Endodermal cell (in vitro differentiated cells): ENCODE measurements at places on chromosomes 12 and 14. TPM values are rescaled to one million over a fixed set of nuclear protein-coding genes. Genes with fewer than 3 reads are reported as not detected.
A peak's percentile ranks its signal among the peaks of the same experiment; 100 is the strongest.

The SERPINA9 gene
- not detected in 3 replicates for total RNA-seq

- H3K36me3 ChIP-seq, result no peaks in the 10 kb centered on the region
- no peaks in the 10 kb centered on the region for H3K4me1 ChIP-seq
- H3K4me3 ChIP-seq, result no peak overlapping the region
- H3K27me3 ChIP-seq, result peaks cover 35% of the 10 kb centered on the region
Measured at GRCh38 chr14:34338056-34338455, 124.0 kb downstream of the SPTSSA start.

DNA sequence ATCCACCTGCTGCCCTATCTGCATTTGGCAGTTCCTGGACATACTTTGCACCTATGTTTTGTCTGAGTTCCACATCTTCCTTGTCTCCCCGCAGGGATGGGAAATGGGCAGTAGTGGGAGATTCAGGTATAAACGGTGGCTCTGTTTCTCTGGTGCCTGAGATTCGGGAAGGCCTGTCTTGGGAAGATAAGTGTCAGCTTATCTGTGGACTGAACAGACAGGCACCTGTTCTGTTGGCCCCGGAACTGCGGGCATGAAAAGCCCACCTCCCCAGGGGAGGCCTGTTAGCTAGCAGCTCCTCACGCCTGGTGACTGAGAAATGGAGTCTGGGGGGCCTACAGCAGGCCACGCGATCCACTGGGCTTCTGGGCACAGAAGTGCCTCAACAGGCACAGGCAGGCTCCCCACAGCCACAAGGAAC is 5.8 kb downstream of the PHB2 start:
- DNase-seq, result no peak
- peak overlapping the region; percentile 29 for H3K27ac ChIP-seq
- no peaks in the 10 kb centered on the region for H3K27me3 ChIP-seq
- peaks cover 52% of the 10 kb centered on the region for H3K36me3 ChIP-seq

GRCh38 chr12:123270214-123271000 is 1.2 kb downstream of the CDK2AP1 start:
- H3K27me3 ChIP-seq, result no peaks in the 10 kb centered on the region
- peak overlapping the region; percentile 99 for H3K27ac ChIP-seq
- peaks cover 4% of the 10 kb centered on the region for H3K4me1 ChIP-seq
- peak; percentile 87 for DNase-seq

- H3K36me3 ChIP-seq, result no peaks in the 10 kb centered on the region
- H3K27ac ChIP-seq, result no peak overlapping the region
- H3K4me1 ChIP-seq, result no peaks in the 10 kb centered on the region
- no peak overlapping the region for H3K4me3 ChIP-seq
- H3K27me3 ChIP-seq, result no peaks in the 10 kb centered on the region
- DNase-seq, result no peak
Measured at GRCh38 chr14:98834119-98834518, 437.9 kb downstream of the BCL11B start.

DNA sequence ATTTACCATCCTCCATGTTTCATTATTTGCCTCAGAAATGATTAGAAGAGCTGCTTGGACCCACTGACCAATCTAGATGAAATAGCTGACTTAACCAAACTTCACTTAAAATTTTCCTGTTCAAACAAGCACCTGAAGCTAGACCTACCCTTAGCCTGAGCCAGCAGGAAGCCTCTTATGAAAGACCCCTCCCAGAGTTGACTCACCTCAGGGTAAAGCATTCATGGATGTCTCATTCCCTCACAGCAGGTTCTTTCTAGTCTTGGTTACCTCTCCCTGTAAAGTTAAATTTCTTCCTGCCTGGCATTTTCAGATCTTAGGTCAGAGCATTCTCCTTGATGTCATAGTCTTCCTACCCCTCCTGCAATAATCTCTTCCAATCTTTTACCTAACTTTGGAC is 1209.8 kb downstream of the FLRT2 start:
- no peak for DNase-seq
- no peak overlapping the region for H3K4me3 ChIP-seq
- no peaks in the 10 kb centered on the region for H3K36me3 ChIP-seq
- peaks cover 9% of the 10 kb centered on the region for H3K4me1 ChIP-seq
- no peak overlapping the region for H3K27ac ChIP-seq
- no peaks in the 10 kb centered on the region for H3K27me3 ChIP-seq

The VRTN gene
- 96.3 and 108 TPM in 2 replicates for total RNA-seq

DNA sequence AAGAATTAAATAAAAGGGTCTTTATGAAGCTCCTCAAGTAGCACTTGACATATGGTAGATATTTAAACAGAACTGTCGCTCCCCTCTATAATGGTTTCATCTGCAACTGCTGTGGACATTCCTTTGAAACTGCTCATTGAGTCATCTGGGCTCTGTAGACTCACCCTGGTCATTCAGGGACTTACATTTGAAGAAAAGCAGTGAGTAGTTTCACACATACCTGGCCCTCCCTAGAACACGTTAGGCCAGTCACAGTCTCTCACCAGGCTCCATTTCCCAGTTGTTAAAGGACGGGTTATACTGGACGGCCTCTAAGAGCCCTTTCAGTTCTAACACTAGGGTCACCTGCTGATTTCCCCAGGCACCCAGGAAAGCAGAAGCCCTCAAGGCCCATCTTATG is 217.0 kb downstream of the BCL11B start:
- no peaks in the 10 kb centered on the region for H3K36me3 ChIP-seq
- H3K27me3 ChIP-seq, result no peaks in the 10 kb centered on the region
- peak; percentile 60 for DNase-seq
- no peak overlapping the region for H3K4me3 ChIP-seq
- no peaks in the 10 kb centered on the region for H3K4me1 ChIP-seq

GRCh38 chr12:22687361-22688076 is 62.5 kb downstream of the ETNK1 start:
- H3K4me1 ChIP-seq, result no peaks in the 10 kb centered on the region
- no peaks in the 10 kb centered on the region for H3K27me3 ChIP-seq
- H3K36me3 ChIP-seq, result peaks cover 49% of the 10 kb centered on the region
- H3K27ac ChIP-seq, result no peak overlapping the region
- DNase-seq, result no peak
- H3K4me3 ChIP-seq, result no peak overlapping the region

- H3K27ac ChIP-seq, result peak overlapping the region; percentile 34
- peaks cover 4% of the 10 kb centered on the region for H3K4me1 ChIP-seq
- no peak for DNase-seq
- H3K36me3 ChIP-seq, result no peaks in the 10 kb centered on the region
Measured at GRCh38 chr12:119258556-119258955, 76.0 kb upstream of the CCDC60 start.

- H3K36me3 ChIP-seq, result no peaks in the 10 kb centered on the region
- H3K27ac ChIP-seq, result no peak overlapping the region
- no peak overlapping the region for H3K4me3 ChIP-seq
- H3K27me3 ChIP-seq, result peaks cover 17% of the 10 kb centered on the region
- DNase-seq, result no peak
Measured at GRCh38 chr12:40688085-40688725, 4.0 kb upstream of the CNTN1 start.

DNA sequence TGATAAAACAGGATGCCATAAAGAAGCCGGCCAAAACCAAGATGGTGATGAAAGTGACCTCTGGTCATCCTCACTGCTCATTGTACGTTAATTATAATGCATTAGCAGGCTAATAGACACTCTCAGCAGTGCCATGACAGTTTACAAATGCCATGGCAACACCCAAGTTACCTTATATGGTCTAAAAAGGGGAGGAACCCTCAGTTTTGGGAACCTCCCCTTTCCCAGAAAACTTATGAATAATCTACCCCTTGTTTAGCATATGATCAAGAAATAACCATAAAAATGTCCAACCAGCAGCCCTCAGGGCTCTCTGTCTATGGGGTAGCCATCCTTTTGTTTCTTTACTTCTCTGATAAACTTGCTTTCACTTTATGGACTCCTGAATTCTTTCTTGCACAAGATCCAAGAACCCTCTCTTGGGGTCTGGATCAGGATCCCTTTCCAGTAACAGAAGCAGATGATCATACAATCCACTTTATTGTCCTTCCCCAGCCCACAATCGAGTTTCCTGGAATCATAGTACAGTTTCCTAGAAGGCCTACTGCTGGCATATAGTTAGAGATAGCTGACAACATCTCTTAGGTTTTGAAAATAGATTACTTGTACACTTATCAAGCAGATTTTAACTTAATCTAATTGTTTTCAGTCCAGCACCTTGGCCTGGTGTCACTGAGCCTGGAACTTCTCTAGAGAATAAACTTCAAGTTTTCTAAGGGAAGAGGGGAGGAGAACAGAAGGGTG is 266.7 kb upstream of the HMGA2 start:
- no peak for DNase-seq
- H3K27ac ChIP-seq, result no peak overlapping the region
- H3K4me1 ChIP-seq, result no peaks in the 10 kb centered on the region
- no peak overlapping the region for H3K4me3 ChIP-seq
- H3K36me3 ChIP-seq, result no peaks in the 10 kb centered on the region
- H3K27me3 ChIP-seq, result peaks cover 11% of the 10 kb centered on the region

The GLS2 gene
- 0.95 to 1.5 TPM (median 1.5 TPM) in 3 replicates for total RNA-seq

GRCh38 chr12:571795-572531 is 91.3 kb downstream of the NINJ2 start:
- no peaks in the 10 kb centered on the region for H3K36me3 ChIP-seq
- H3K4me3 ChIP-seq, result no peak overlapping the region
- no peaks in the 10 kb centered on the region for H3K27me3 ChIP-seq
- H3K4me1 ChIP-seq, result peaks cover 7% of the 10 kb centered on the region
- no peak overlapping the region for H3K27ac ChIP-seq

- H3K4me3 ChIP-seq, result no peak overlapping the region
- no peaks in the 10 kb centered on the region for H3K36me3 ChIP-seq
- no peak overlapping the region for H3K27ac ChIP-seq
- H3K27me3 ChIP-seq, result no peaks in the 10 kb centered on the region
- peak; percentile 79 for DNase-seq
Measured at GRCh38 chr14:75514673-75515628, 7.3 kb upstream of the BATF start.

DNA sequence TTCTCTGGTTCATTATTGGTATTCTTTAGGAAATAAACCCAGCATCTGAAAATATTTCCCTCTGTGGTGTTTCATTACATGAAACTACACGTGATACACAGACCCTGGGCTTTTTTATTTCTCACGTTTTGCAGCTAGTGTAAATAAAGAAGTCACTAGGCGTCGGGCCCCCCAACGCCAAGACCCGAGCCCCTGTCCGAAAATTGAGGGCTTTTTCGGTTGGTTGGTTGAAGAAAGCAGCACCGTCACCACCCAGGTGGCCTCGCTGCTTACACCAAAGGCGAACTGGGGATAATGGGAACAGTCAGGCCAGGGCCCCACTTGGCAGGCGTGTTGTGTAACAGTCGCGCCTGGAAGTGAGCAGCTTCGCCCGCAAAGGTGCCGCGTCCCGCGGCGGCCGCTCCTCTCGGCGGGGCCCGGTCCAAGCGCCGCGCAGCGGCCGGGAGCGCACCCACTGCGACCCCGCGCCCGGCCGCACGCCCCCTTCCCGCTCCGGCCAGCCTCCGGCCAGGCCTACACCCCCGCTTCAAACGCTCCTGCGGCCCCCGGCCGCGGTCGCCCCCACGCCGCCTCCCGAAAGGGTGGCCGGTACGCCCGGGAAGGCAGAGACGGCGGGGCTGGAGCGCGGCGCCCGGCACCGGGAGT is 1.2 kb downstream of the DUSP16 start:
- peak overlapping the region; percentile 98 for H3K4me3 ChIP-seq
- DNase-seq, result peak; percentile 86

DNA sequence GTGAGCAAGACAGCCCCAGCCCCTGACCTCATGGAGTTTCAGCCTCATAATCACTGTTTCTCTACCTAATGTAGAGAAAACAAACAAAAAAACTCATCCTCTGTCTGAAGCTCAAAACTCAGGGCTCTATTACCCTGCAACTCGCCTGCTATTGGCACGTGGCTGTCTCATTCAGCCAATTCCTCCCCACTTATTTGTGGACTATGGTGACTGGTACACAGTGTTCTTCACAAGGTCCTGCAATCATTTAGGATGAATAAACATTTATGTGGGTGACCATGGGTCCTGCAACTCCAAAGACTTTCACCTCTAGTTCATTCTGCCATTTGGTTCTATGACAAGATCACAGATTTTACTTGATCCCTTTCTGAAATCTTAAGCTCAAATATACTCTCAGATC is 4.7 kb downstream of the PPP2R3C start:
- H3K4me3 ChIP-seq, result no peak overlapping the region
- no peak overlapping the region for H3K27ac ChIP-seq
- DNase-seq, result no peak
- peaks cover 21% of the 10 kb centered on the region for H3K36me3 ChIP-seq

- no peak overlapping the region for H3K4me3 ChIP-seq
- H3K27ac ChIP-seq, result no peak overlapping the region
- no peaks in the 10 kb centered on the region for H3K27me3 ChIP-seq
Measured at GRCh38 chr12:70691018-70691672, 53.9 kb upstream of the PTPRB start.

DNA sequence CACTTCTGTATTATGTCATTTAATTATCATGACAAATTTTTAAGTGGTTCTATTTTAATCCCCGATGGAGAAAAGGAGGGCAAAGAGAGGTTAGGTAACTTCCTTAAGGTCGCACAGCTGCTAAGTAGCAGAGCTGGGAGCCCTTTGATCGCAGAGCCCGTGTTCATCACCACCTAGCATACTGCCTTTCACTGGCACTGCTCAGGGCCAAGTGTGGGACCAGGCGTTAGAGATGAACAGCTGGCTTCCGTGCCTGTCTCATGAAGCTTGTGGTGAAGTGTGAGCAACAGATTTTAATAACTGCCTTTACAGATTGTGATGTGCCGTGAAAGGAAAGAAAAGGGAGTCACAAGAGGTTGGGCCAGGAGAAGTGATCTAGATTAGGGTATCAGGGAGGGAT is 273.6 kb downstream of the AKAP6 start:
- H3K4me3 ChIP-seq, result no peak overlapping the region
- H3K36me3 ChIP-seq, result no peaks in the 10 kb centered on the region
- no peaks in the 10 kb centered on the region for H3K27me3 ChIP-seq
- no peak overlapping the region for H3K27ac ChIP-seq

DNA sequence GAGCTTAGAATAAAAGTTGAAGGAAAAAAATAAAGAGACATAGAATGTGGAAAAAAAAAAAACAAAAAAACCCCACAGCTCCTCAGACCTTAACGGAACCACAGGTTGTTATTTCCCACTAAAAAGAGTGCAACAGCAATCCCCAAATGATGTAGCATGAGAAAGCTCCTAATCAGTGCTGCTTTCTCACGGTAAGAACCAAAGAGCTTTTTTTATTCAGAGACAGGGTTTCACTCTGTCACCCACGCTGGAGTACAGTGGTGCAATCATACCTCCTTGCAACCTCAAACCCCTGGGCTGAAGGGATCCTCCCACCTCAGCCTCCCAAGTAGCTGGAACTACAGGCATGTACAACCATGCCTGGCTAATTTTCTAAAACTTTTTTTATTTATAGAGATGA is 13.3 kb downstream of the NDUFA12 start:
- no peak for DNase-seq
- peaks cover 16% of the 10 kb centered on the region for H3K36me3 ChIP-seq
- no peak overlapping the region for H3K4me3 ChIP-seq

DNA sequence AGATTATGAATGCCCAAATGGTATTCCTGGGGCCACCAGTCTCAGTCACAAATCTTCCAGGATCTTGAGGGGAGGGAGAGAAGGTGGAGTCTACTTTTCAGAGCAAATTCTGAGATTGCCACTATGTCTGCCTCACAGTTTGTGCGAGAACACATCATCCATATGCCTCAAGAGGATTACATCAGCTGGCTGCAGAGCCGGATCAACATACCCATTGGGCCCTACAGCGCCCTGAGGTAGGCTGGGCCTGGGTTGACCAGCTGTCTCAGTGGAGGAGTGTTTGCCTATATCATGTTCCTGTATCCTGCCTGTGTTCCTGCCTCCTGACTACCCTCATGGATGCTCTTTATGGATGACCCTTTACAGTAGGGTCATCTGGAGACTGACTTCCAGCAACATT is 53.1 kb upstream of the TMEM233 start:
- DNase-seq, result no peak
- no peaks in the 10 kb centered on the region for H3K4me1 ChIP-seq
- H3K4me3 ChIP-seq, result no peak overlapping the region
- no peaks in the 10 kb centered on the region for H3K36me3 ChIP-seq
- no peak overlapping the region for H3K27ac ChIP-seq
- no peaks in the 10 kb centered on the region for H3K27me3 ChIP-seq

The P2RX7 gene
- 0.09 and 0.18 TPM in 2 replicates for total RNA-seq
